ENCODE measurements at places on chromosomes 6 and 20.

- DNase-seq: peak; percentile 16
These were observed 47.1 kb downstream of the MCUR1 start for GRCh38 chr6:13767121-13767808.

GRCh38 chr6:132685009-132685408, 26.0 kb upstream of the TAAR1 start:
- DNase-seq: no peak

DNA sequence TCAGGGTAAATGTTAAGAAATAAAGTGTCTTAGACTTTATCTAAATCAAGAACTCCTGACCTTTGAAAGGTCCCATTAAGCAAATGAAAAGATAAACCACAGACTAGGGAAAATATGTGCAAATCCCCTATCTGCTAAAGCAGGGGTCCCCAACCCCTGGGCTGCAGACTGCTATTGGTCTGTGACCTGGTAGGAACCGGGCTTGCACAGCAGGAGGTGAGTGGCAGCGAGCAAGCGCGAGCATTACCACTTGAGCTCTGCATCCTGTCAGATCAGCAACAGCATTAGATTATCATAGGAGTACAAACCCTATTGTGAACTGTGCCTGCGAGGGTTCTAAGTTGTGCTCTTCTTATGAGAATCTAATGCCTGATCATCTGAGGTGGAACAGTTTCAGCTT, 42.4 kb downstream of the LCA5 start:
- DNase-seq: no peak

DNA sequence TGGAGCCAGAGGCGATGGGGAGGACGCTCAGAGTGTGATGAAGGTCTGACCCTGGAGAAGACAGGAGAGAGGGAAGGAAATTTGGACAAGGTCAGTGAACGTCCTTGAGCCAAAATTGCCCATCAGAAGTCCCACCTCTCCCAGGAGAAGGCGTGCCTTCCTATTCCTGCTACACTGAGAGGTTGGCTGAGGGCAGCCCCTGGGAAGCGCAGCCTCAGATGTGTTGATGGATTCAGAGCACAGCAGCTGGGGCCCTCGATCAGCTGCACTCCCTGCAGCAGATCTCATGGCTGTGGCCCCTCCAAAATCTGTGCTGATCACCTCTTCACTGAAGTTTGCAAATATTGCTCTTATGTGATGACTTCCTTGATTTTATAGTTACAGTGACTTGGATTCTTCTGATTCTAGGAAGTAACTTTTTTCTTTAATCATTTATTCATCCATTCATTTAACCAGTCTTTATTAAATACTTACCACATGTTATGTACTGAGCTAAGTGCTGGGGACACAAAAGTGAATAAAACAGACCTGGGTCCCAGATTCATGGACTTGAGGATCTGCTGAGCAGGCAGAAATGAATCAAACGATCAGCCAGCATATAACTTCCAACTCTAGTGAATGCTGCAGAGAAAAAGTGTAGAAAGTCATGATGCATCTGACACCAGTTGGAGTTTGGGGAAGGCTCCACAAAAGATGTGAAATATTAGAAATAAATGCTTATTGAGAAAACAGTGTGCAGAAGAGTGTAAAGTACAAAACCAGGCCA, 69.6 kb upstream of the ARMC2 start:
- no peak for DNase-seq

DNA sequence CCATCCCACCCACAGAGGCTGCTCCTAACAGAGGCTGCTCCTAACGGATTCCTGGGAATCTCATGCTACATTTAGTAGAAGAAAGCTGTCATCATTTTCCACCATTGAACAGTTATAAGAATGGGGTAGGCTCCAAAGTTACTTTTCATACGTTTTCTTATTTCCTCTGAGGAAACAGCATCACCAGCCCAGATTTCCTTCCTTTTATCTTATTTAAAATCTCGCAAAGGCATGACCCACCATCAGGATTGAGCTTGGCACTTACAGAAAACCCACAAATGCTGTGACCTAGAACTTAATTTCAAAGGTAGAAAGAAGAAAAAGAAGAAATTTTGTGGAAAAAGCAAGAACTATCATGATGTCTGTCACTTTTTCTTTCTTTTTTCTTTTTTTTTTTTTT, 168.0 kb downstream of the LY86 start:
- DNase-seq: no peak

DNA sequence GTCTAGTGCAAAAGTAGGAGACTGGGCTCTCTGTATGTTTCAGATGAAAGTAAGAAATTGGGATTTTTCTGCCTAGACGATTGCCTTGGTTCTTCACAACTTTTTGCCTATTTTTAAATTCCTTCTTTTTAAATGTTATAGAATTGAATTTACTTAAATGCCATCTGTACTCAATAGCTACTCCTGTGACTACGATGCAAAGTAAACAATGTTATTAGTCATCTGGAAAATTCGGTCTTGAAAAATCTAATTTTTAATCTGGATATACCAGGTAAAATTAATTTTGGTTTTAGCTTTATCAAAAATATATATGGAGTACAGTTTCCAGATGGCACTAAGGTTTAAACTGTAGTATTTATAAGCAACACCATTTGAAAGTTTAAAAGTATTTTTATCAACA, 472.2 kb downstream of the UTRN start:
- DNase-seq: no peak

GRCh38 chr6:43223175-43223574, 6.1 kb downstream of the DNPH1 start:
- DNase-seq: no peak

DNA sequence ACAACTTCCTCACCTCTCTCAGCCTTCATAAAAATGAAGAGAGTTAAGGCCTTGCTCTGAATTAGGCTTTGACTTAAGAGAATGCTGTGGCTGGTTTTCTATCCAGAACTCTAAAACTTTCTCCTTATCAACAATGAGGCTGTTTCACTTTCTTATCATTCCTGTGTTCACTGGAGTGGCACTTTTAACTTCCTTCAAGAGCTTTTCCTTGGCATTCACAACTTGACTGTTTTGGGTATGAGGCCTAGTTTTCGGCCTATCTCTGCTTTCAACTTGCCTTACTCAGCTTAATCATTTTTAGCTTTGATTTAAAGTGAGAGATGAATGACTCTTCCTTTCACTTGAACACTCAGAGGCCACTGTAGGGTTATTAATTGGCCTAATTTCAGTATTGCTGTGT, 4.3 kb upstream of the LOC128125822 start:
- DNase-seq: no peak

- DNase-seq: no peak
These were observed 119.0 kb upstream of the RNF24 start for GRCh38 chr20:4134355-4134834.

DNA sequence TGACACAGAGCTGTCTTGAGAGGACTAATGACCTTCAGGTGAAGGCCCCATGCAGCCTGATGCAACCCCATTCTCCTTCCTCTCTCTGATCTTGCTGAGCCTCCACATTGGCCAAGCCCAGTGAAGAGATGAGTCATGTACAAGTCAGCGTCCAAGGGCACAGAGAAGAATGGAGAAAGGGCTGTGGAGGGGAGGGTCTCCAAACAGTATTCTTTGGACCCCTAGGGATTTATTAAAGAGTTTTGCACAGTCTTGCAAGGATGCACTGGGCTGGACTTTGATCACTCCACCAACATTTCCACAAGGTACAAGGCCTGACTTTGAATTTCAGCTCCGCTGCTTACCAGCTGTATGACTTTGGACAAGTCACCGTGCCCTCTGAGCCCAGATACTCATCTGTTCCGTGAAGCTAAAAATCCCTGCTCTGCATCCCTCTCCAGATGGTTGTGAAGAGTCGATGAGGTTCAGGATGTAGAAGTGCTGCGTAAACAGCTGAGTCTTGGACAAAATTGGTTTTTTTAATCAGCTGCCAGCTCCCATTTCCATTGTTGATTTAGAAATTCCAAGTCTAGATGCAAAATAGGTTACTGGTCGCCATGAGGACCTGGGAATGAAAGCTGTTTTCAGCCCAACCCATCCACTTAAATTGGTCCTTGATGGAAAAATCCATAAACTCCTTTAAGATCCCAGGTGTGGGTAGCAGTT, 14.1 kb upstream of the KCNG1 start:
- DNase-seq: no peak

- no peak for DNase-seq
These were observed 174.2 kb downstream of the ANKRD60 start for GRCh38 chr20:58054082-58054779.

DNA sequence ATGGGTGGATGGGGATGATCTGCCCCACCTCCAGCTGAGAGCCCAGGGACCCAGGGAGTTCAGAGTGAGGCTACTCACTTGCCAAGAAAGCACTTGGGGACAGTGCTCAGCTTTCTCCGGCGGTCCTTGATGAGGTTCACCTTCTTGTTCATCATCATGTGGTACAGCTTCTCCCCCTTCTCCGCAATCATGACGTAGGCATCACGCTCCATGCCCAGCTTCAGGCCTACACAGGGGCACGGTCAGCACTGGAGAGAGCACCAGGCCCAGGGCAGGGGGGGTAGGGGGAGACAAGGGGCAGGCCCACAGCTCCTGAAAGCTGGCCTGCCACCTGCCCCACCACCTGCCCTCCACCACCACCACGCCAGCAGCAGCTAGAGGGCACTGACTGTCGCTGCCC, 139.2 kb downstream of the PREX1 start:
- DNase-seq: no peak

DNA sequence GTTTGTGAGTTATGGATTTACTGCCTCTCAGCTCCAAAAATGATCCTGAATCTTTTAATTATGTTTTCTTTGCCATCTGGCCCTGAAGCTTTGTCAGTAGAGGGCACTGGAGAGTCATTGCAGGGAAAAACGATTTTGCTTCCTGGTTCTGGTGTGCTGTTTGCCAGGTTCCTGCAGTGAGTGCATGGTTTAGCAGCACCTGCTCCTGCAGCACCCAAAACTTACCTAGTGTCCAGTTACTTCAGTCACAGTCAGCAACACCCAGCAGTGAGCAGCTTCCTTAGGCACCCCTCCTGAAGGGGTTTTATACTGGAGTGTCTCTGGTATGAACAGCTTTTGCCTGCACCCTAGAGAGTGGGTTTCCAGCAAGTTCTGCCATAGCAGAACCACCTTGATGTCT, 6.0 kb upstream of the TRIM26 start:
- DNase-seq: peak; percentile 48

DNA sequence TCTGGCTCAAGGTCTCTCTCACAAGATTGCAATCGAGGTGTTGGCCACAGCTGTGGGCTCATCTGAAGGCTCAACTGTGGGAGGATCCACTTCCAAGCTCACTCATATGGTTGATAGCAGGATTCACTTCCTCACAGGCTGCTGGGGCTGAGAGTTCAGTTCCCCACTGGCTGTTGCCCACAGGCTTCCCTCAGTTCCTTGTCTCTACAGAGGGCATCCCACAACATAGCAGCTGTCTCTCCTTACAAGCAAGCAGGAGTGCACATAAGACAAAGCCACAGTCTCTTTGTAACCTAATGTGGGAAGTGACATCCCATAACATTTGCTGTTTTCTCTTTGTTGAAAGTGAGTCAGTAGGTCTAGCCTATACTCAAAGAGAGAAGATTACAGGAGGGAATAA, 14.0 kb downstream of the SPATS1 start:
- no peak for DNase-seq

DNA sequence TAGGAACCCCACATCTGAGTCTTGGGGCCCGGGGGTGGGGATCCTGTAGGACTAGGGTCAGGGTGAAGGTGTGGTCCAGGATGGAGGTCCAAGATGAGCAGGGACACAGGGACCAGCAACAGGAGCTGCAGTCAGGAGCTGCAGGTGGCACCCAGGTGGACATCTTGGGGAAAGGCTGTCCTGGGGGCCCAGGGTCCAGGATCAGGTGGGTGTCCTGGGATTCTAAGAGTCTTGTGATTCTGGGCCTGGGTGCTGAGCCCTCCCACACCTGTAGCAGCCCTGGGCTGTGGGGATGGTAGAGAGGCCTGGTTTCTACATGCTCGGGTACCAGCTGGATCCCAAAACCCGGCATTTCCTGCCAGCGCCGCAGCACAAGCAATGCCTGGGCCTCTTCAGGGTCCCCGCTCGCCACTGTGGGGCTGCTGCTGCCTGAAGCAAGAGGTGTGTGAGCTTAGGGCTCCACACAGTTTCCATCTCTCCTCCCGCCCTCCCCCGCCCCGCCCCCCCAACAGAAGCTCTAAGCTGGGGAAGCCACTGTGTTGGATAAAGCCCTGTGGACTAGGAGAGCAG, 20.7 kb downstream of the ERGIC3 start:
- DNase-seq: no peak
